ENCODE measurements at places on chromosomes 16 and 17. TPM values are rescaled to one million over a fixed set of nuclear protein-coding genes. Genes with fewer than 3 reads are reported as not detected.

The MRPL58 gene
- 50.6 TPM for total RNA-seq

The KRTAP3-2 gene
- not detected for total RNA-seq

The CA7 gene
- total RNA-seq = not detected

The PDE6G gene
- not detected for total RNA-seq

DNA sequence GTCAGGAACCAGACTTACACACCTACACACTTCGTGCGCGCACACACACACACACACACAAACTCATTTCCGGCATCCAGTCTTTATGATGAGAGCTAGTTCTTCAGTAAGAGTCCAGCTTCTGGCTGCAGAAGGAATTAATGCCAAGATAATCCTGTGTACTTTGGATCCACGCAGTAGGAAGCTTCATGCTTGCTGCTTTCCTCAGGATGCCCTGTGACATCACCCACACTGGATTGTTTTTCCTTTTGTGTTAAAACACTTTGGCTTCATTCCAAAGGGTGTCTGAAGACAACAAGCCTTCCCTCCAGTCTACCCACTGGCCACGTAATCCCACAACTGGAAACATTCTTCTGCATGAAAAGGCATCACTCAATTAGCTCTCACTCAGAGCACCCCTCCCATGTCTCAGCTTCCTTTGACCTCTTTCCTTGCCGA is 35.4 kb downstream of the KCNJ16 start:
- no peaks in the 10 kb centered on the region for H3K36me3 ChIP-seq
- H3K4me3 ChIP-seq = no peak overlapping the region
- H3K27me3 ChIP-seq = no peaks in the 10 kb centered on the region
- DNase-seq = no peak
- peak overlapping the region; percentile 58 for H3K27ac ChIP-seq
